Activated T-cell treated with anti-CD3 and anti-CD28 coated beads for 1 hour (primary cell): ENCODE measurements at places on chromosomes 6 and 20.

- DNase-seq: no peak
Observed at GRCh38 chr6:11380969-11381744, 148.7 kb upstream of the NEDD9 start.

- no peak for DNase-seq
Observed at GRCh38 chr20:53763707-53764414, 170.2 kb upstream of the ZNF217 start.

GRCh38 chr6:39102071-39102820 lies 12.7 kb downstream of the SAYSD1 start:
- no peak for DNase-seq

DNA sequence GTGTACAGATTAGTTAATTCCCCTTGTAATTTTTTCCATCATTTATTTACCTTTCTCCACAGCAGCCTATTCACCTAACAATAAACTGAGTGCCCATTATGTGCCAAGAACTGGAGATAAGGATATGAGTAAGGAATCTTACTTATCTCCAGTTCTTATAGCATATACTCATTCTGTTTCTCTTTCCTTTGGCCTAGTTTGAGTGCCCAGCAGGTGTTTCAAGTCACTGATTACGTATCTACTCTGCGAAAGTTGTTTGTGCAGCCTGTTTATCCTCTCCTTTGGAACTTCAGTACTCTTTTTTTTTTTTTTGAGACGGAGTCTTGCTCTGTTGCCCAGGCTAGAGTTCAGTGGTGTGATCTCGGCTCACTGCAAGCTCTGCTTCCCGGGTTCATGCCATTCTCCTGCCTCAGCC lies 17.3 kb upstream of the POU5F1 start:
- DNase-seq: no peak

GRCh38 chr6:28981833-28982475 lies 23.2 kb downstream of the ZNF311 start:
- DNase-seq: peak; percentile 64

DNA sequence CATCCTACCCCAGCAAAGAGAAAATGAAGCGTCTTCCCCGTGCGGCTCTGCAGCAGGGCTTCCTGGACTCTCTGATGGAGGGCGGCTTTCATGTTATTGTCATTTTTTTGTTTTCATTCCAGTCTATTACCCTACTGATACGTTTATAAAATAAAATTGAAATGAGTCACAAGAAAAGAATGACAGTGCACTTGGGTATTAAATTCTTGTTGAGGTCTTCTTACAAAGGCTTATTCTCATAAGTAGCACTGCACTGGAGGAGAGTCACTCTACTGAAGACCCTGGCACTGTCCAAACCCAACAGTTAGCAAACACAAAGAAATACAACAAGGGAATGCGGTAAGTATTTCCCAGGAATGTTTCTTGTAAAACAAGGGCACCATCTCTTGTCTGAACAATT lies 379.3 kb downstream of the MAFB start:
- no peak for DNase-seq

GRCh38 chr6:25399885-25400284 lies 120.7 kb downstream of the CARMIL1 start:
- no peak for DNase-seq

DNA sequence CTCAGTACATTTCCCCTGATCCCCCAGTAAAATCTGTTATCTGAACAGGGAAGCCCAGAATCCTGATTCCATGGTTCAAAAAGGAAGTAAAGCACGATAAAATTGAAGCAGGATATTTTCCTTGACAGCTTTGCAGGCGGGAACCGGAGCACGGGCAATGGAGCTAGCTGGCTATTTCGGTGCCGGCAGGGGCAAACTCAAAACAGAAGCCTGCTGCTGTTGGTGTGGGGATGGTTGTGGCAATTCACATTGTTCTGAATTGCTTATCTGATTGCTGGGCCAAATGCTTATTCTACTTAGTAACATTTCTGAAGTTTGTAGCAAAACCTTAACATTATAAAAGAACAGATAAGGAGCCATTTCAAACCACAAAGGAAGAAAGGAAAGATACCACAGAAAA lies 172.4 kb downstream of the MMS22L start:
- DNase-seq: no peak

GRCh38 chr6:169048865-169049205 lies 204.8 kb downstream of the THBS2 start:
- DNase-seq: no peak

DNA sequence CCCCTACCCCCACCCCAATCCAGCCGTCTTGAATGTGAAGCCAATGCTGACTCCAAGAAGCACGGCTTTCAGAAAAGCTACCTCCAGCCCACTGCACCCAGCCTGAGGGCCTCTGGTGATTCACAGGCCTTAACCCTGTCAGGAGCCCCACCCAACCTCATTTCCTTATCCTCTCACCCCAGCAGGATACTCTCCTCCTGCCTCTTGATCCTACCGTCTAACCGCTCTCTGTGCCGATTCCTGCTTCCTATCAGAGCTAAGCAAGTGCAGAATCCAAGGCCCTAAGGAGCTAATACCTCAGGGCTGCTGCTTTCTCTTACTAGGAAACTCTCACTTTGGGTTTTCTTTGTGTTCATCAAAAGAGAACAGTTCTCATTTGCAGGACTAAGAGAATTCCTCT lies 47.2 kb downstream of the TRERF1 start:
- DNase-seq: no peak

- no peak for DNase-seq
Observed at GRCh38 chr6:34241351-34242215, 4.9 kb downstream of the HMGA1 start.

- no peak for DNase-seq
Observed at GRCh38 chr20:12570371-12570770, 438.4 kb upstream of the SPTLC3 start.

DNA sequence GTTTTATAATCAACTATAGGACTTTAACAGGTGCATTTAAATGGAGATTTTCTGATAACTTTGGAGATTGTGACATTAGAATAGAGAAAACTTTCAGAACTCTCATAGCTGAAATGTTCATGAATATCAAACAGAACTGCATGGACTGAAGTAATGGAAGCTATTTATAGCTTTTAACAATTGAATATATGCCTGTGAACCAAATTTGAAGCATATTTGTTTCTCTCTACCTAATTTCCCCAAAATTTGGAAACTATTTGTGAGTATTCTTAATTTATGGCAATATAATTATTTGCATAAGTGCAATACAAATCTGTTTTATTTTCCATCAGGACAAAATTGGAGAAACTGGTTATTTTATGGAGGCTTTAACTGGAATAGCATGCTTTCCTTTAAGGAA lies 96.6 kb downstream of the PLG start:
- DNase-seq: no peak

GRCh38 chr20:3686867-3687321 lies 5.1 kb upstream of the ADAM33 start:
- no peak for DNase-seq

- DNase-seq: no peak
Observed at GRCh38 chr6:156794546-156795354, 17.6 kb downstream of the ARID1B start.

GRCh38 chr6:110296241-110297025 lies 61.7 kb downstream of the METTL24 start:
- DNase-seq: no peak

- no peak for DNase-seq
Observed at GRCh38 chr6:26202201-26202611, 115.0 kb downstream of the HFE start.

GRCh38 chr20:44747166-44748004 lies 1.7 kb downstream of the KCNK15 start:
- DNase-seq: peak; percentile 42

DNA sequence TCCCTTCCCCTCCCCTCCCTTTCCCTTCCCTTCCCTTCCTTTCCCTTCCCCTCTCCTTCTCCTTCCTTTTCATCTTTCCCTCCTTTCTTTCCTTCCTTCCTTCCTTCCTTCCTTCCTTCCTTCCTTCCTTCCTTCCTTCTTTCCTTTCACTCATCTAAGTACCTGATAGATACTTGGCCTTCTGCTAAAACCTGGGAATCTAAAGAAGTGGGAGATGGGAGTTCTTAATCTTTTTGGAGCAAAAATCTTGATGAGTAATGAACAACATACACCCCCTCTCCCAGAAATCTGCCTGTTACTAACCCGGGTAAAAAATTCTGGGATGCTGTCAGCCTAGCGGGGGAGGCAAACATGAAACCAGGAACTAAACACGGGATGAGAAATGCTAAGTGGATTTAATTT lies 100.7 kb downstream of the VEGFA start:
- DNase-seq: no peak

- peak; percentile 53 for DNase-seq
Observed at GRCh38 chr20:2521369-2522305, 12.9 kb upstream of the ZNF343 start.

GRCh38 chr20:24934716-24935115 lies 14.4 kb upstream of the CST7 start:
- no peak for DNase-seq

- DNase-seq: no peak
Observed at GRCh38 chr20:58014628-58015315, 213.7 kb downstream of the ANKRD60 start.

DNA sequence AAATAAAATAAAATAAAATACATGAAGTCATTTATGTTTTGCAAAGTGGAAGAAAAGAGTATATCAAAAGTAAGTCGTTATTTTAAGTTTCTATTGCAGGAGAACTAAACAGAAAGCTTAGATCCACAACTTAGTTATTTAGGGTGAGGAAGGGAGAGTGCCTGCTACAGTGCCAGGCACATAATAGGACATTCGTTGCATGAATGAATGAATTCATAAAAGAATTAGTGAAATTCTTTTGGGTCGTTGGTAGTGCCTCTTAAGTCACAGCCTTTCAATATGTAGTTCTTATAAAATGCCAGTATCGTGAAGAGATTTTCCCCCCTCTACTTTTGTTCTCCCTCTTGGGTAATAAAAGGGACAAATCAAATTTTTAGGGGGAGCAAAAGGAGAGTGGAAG lies 29.1 kb downstream of the SF3B5 start:
- DNase-seq: no peak

DNA sequence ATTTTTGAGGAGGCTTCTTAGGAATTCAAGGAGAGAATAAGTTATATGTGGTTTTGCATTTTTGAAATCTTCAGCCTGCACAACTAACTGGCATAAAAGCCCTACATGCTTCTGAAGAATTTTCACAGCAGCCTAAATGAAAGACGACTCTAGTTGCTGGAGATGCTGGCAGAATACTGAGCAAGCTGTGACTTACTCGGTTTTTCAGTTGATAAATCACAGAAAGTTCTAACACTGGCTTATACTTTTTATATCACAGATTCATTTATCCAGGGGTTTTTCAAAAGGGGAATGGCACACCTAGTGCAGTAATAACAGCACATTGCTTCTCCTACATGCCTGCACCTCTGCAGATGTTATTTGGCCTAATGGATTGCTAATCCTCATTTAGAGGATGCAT lies 134.6 kb downstream of the IMPG1 start:
- no peak for DNase-seq

DNA sequence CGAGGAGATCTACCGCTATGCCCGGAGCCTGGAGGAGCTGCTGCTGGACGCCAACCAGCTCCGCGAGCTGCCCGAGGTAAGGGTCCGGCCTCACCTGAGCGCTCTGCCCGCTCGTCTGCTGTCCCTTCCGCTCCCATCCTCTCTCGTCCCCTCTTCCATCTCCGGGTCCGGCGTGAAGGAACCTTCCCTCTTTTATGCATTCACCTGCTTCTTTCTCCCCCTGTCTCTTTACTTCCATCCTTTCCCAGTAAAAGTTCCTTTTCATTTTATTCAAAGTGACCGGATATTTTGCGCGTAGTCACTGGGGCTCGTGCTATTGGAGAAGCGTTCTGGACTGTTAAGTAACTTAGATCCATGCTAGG lies 516 bp downstream of the LRRC1 start:
- no peak for DNase-seq

- DNase-seq: no peak
Observed at GRCh38 chr20:64041040-64041780, 5.2 kb downstream of the C20orf204 start.

- DNase-seq: no peak
Observed at GRCh38 chr20:17652411-17652810, 29.6 kb downstream of the RRBP1 start.

GRCh38 chr6:63525186-63525878 lies 46.9 kb upstream of the LOC128125822 start:
- no peak for DNase-seq

DNA sequence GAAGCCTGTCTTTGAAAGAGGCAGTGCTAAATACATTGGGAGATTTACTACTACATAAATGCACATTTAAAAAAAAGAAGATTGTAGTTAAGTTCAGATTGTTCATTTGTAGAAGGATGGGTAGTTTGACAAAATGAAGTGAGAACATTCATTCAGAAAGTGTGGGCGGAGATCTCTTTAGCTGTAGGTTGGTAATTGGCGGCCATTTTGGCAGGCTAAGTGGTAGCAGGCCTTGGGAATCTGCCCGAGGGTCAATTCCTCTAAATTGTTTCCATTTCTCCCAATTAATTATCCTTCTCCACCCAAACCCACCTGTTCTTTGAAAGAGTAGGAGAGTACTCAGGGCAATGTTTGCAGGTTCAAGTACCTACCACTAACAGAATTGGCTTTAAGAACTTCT lies 17.9 kb downstream of the SOX4 start:
- DNase-seq: no peak

- no peak for DNase-seq
Observed at GRCh38 chr6:33213166-33213988, 5.1 kb downstream of the RING1 start.

GRCh38 chr20:45695496-45695895 lies 6.3 kb upstream of the WFDC13 start:
- no peak for DNase-seq

GRCh38 chr6:112184951-112185350 lies 69.4 kb downstream of the LAMA4 start:
- no peak for DNase-seq

GRCh38 chr6:141259807-141260206 lies 872.9 kb upstream of the GJE1 start:
- DNase-seq: no peak

DNA sequence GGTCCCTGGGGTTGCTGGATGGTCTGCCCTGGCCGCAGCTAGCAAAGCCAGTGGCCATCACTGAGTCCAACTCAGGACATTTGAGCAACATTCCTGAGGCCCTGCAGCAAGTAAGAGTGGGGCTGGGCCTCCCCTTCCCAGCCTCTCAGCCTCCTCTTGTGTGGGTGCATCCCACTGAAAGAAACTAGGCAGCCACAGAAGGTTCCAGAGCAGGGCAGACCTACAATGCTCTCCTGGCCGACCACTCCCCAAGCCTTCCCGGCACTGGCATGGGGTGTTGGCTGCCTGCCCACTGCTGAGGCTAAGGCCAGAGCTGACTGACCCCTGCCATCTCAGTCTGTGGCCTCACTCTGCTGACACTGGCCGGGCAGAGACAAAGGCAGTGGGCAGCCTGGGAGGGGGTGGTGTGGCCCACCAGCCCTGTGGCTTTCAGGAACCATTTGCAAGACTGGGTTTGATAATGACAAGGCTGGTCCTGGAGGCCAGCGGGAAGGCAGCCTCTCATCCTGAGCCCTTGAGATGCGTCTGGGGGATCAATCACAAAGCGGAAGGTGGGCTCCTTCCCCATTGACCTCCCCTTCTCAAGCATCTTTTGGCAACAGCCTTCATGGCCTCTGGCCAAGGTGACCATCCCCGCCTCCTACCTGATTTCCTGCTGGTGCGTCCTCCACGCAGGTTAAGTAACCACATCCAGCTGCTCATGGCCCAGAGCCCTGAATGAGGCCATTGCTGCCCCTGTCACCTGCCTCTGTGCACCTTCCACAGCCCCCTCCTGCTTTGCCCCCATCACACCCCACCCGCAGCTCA lies 9.6 kb downstream of the DLGAP4 start:
- DNase-seq: no peak
